NCI-H1048 (cell line): ENCODE measurements at places on chromosomes 5 and 9.

GRCh38 chr5:100775533-100775855 is 127.6 kb downstream of the ST8SIA4 start:
- DNase-seq = no peak

DNA sequence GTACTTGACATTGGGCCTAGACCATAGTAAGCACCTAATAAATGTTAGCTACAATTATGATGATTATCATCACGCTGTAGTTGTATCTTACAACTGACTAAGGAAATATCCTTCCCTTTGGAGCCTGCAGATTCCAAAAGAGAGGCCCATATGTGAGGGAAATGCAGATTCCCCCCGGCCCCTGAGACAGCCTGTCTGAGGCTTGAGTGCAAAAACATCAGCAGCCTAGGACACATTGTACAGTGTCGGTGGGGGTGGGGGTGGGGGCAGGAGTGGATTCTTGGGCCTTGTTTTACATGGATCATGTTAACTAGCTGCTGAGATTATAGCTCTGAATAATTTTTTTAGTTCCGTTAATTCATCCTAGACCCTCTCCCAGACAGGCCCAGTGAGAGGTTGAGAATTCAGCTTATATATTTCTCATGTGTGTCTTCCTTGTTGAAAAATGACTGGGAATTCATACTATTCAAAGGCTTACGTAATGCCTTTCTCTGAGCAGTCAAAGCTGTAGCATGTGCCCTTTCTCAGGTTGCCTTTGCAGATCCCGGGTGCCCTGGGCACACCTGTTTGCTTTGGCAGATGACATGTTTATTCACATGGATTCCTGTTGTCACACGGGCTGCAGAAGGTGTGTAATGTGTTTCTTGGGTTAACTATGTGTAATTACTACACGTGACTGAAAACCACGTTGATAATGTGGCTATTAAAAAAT is 262.8 kb downstream of the NR3C1 start:
- DNase-seq = no peak

- DNase-seq = no peak
Observed at GRCh38 chr9:134383148-134383547, 56.9 kb downstream of the RXRA start.

DNA sequence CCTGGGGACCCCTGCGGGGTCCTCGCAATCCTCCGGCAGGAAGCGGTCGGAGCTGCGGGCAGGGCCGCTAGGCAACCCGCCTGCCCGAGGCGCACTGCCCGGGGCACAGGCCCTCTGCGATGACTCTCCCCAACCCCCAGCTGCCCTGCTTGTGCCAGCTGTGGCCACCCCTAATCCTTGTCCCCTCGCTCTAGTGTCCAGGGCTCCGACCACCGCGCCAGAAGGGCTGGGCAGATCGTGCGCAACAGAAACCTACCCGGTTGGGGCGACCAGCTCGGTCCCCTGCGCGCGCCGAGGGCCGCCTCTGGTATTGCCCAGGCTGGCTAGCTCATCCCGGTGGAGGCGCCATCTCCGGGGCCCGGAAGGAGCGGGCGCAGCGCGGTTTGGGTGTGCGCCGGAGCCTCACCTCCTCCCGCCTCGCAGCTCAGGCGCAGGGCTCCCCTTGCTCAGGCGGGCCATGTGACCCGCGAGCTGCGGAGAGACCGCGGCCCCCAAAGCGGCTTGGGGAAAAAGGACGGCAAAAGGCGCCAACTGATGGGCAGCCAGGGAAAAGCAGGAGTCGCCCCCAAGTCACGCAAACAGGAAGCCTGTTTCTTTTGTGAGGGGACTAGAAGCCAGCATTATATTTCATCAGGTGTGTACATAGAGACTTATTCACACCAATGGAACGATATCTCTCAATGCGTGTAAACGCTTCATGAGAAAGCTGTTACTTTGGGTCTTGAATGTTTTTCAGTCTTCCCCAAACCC is 46.8 kb upstream of the RNF20 start:
- DNase-seq = no peak

- DNase-seq = no peak
Observed at GRCh38 chr5:161400583-161400982, 145.9 kb downstream of the GABRB2 start.

DNA sequence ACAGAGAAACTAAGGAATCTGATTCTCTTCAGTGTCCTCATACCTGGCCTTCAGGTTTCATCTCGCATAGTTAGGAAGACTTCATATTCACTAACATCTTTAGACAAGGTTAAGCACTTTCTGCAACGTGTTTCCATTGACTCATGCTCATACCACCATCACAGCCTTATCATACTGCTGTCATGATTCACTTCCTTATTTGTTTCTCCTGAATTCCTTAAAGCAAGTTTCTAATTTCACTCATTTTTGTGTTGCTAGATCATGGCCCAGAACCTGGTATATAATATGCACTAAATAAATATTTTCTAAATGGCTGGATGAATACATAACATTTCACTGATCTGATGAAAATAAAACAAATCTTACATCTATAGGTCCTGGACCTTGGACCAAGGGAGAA is 472.9 kb downstream of the PRELID2 start:
- DNase-seq = no peak

- no peak for DNase-seq
Observed at GRCh38 chr9:99811598-99812383, 9.9 kb upstream of the NR4A3 start.

- no peak for DNase-seq
Observed at GRCh38 chr5:159826351-159827214, 89.7 kb upstream of the ADRA1B start.

GRCh38 chr5:152813526-152813925 is 408.4 kb upstream of the NMUR2 start:
- no peak for DNase-seq

DNA sequence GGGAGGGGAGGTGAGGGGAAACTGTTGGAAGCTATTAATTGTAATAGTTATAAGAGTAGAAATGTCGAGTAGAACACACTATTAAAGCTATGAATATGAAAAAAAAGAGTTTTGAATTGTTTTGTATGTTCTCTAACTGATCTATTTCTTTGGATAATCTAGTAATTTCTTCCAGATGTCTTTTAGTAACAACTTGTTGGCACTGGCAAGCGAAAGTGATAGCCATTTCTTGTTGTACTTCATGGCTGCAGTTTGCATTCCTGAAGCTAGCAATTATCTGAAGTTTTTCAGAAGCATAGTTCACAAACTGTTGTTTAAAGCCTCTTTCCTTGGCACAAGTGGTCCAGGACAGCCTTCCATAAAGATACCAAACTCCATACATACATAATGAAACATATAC is 49.4 kb upstream of the SPATA31C2 start:
- no peak for DNase-seq

DNA sequence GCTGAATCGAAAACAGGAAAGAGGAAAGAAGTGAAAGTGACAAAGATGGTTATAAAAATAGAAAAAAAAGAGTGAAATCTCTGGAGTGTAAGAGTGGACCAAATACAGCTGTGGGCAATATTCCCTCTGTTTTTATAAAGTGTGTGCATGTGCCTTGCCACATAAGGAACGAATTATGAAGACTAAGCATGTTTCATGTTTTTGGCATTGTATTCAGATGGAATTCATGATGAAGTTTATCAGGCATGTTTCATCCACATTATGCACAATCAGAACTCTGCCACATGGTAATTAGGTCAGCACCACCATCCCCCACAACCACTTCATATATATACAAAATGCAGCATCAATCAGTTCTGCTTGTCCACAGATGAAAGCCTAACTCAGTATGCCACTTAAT is 348.0 kb downstream of the ZNF608 start:
- DNase-seq = no peak

DNA sequence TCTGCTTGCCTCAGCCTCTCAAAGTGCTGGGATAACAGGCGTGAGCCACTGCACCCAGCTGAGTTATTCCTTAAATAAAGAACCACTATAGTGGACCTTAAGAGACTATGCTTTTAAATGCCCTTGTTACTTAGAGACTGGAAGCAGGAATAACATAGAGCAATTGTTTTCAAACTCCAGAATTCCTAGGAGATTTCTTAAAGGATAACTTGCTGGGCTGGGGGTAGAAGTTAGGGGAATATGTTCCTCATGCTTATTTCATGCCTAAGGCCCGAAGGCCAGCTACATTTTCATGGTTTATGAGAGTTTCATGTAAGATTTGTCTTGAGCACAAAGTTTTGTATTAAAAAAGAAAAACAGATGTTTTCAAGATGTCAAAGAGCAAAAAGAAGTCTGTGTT is 48.2 kb downstream of the CSNK1A1 start:
- DNase-seq = no peak

GRCh38 chr9:90803860-90804593 is 2.4 kb downstream of the SYK start:
- DNase-seq = no peak

GRCh38 chr5:63700241-63700640 is 262.0 kb downstream of the HTR1A start:
- no peak for DNase-seq

- no peak for DNase-seq
Observed at GRCh38 chr5:93192087-93192486, 388.9 kb downstream of the NR2F1-AS1 start.

- no peak for DNase-seq
Observed at GRCh38 chr9:88660611-88661010, 125.6 kb downstream of the NXNL2 start.

DNA sequence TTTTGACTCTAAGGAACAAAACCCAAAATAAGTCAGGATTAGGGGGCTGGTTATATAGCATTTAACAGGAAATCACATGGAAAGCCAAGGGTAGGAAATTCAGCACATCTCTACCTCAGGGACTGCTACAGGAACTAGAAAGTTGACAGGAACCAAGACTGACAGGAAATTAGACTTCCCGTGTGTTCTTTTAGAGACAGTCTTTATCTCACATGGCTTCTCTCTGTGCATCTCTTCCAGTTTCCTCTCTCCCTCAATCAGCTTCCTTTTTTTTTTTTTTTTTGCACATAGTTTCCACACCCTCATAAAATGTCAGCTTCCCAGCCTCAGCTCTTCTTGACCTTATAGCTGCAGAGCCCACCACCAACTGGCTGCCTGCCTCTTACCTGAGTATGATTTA is 4.8 kb downstream of the RECK start:
- DNase-seq = no peak

- DNase-seq = no peak
Observed at GRCh38 chr5:72611118-72611730, 104.0 kb upstream of the ZNF366 start.

- DNase-seq = no peak
Observed at GRCh38 chr9:134382733-134383132, 56.5 kb downstream of the RXRA start.

GRCh38 chr5:96434201-96434645 is 1.2 kb upstream of the PCSK1 start:
- peak; percentile 56 for DNase-seq

DNA sequence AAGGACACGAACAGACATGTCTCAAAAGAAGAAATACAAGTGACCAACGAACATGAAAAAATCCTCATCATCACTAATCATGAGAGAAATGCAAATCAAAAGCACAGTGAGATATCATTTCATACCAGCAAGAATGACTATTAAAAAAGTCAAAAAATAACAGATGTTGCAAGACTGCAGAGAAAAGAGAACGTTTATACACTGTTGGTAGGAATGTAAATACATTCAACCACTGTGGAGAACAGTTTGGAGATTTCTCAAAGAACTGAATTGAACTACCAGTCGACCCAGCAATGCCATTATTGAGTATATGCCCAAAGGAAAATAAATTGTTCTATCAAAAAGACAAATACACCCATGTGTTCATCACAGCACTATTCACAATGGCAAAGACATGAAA is 45.7 kb downstream of the FXN start:
- no peak for DNase-seq

- no peak for DNase-seq
Observed at GRCh38 chr5:53560028-53560427, 411 bp upstream of the NDUFS4 start.

GRCh38 chr9:121133104-121133816 is 58.5 kb downstream of the CNTRL start:
- no peak for DNase-seq

- no peak for DNase-seq
Observed at GRCh38 chr5:178688551-178688950, 41.9 kb downstream of the ZNF354A start.

- DNase-seq = no peak
Observed at GRCh38 chr9:99416007-99416406, 193.9 kb downstream of the SEC61B start.

- DNase-seq = no peak
Observed at GRCh38 chr9:35789541-35789940, 1.9 kb upstream of the NPR2 start.

DNA sequence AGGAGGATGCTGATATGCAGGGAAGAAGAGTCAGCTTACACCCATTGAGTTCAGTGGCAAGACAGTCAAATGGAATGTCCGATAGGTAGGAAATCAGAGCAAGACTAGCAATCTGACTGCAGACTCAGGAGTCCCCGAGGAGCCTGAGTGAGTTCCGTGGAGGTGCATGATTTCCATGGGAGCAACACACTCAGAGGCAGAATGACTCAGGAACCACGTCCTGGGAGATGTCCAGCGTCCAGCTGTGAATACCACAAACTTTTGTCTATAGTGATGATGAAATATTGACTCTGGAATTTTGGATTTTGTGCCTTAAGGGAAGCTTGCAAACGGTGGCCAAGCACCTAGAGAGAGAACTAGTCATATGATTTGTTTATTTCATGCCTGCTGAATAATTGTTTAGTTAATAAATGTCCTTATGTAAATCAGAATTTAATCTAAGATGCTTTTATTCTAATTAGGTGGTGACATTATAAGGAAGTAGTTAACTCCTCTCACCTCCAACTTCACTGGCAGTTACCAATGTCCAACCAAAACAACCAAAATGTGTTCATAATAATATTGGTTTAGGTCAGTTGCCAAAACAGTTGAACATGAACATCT is 100.4 kb downstream of the PDE4D start:
- DNase-seq = no peak

DNA sequence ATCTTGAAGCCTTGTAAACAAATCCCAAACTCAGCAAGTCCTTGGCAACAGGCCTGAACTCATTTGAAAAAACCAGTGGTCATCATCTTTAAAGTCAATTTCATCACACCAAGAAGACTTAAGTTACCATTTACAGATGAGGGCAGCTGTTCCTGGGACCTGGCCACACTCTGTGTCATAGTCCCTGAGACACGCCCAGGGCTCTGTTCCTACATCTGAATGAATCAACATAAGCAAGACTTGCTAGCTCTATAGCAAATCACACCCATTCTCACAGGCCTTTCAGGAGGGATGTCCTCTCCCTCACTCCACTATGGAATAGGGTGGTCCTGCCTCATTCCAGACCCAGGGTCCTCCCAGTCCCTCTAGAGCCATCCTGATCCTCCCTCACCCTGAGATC is 142.8 kb downstream of the NSG2 start:
- DNase-seq = no peak

DNA sequence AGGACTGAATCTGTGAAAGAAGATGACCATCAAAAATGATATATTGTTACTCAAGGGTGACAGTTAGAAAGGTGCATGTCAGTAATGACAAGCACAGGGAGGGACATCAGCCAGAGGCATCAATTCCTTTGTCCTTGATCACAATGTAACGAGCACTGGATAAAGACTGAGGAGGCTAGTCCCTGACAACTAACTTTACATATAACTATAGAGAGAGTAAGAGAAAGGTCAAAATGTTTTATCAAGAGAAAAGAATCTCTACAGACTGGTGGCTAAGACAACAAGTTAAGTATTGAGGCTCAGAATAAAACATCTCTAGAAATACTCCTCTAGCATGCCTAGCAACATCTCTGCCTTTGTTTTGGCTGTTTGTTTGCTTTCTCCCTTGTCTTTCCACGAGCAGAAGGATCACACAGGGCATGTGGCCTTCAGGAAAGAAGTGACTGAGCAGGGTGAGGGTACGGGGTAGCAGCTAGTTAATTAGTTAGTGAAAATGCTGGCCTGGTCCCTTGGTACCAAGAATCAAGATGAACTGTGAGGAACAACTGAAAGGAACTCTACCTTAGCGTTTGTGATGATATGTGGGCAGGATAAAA is 724.1 kb upstream of the MEF2C start:
- DNase-seq = no peak
